Testis (tissue), 5 donors: ENCODE measurements at places on chromosomes 5 and 9.

DNA sequence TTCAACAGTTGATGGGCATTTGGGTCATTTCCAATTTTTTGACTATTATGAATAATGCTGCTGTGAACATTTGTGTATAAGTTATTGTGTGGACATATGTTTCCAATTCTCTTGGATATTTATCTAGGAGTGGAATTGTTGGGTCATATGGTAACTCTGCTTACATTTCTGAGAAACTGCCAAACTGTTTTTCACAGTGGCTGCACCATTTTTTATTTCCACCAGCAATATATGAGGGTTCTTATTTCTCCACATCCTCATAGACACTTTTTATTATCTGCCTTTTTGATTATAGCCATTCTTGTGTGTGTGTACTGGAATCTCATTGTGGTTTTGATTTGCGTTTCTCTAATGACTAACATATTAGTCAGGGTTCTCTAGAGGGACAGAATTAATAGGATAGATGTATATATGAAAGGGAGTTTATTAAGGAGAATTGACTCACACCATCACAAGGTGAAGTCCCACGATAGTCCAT, 14.7 kb upstream of the MED27 start:
- no peak for DNase-seq

DNA sequence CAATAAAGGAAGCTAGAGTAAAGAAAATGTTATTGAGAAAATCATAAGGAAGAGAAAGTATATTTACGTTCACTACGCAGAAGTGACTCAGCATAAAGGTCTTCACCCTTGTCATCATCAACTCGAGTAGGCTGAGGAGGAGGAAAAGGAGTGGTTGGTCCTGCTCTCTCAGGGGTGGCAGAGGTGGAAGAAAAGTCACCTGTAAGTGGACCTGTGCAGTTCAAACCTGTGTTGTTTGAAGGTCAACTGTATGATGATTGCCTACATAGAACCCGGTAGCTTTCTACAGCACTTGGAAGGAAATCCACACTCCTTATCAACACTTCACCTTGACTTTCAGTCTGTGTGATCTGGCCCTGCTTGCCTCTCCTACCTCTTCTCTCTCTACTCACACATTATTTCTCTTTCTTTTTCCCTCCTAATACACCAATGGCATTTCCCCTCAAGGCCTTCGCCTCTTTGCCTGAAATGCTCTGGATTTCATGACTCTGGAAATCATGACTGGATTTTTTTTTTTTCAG, 109.3 kb upstream of the CPEB4 start:
- DNase-seq, result no peak

DNA sequence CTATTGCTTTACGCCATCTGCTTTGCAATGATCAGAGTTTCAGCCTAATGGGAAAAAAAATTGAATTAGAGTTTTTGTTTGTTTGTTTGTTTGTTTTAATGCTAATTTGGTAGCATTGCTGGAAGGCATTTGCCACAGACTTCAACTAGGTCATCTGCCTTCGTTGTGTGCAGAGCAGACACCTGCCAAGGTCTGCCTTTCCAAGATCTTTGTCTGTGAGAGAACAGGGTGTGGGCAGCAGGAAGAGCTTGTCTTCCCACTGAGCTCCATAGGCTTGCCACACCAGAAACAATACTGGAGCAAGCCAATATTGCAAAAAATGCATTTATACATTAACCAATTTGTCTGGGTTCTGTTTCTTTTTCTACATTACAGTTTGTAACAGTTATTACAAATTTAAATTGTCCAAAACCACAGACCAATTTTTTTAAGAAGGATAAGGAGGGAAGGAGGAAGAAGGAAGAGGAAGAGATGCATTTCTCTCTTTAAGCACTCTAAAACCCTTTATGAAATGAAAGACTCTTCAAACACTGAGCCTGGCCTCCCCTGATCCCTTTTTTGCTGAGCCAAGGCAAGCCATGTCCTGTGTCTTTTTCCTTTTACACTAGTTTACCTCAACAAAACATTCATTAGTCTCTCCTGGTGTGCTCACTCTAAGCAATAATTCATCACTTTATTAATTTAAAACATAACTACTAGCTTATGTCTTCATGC, 210.5 kb downstream of the SNX18 start:
- no peak for DNase-seq

GRCh38 chr5:133938929-133939328, 29.5 kb downstream of the C5orf15 start:
- DNase-seq, result no peak

- no peak for DNase-seq
Measured at GRCh38 chr9:76354221-76354620, 40.0 kb downstream of the RFK start.

GRCh38 chr5:142215915-142216681, 107.5 kb downstream of the NDFIP1 start:
- DNase-seq, result peak; percentile 52

DNA sequence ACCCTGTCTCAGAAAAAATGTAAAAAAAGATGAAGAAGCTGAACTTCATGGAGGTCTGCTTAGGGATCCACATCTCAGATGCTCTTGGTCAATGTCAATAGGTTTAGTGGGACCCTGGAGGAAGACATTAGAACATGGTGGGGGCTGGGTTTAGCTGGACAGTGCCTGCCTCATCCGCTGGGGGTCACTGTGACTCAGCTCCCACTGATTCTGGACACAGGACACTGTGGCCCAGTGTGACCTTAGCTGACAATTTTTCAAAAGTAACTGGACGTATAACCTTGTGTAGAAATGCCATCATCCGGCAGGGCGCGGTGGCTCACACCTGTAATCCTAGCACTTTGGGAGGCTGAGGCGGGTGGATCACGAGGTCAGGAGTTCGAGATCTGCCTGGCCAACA, 7.3 kb upstream of the HNRNPAB start:
- no peak for DNase-seq

GRCh38 chr9:278651-279050, 64.0 kb downstream of the DOCK8 start:
- DNase-seq, result no peak

- no peak for DNase-seq
Measured at GRCh38 chr5:139837711-139838380, 42.2 kb downstream of the PSD2 start.

DNA sequence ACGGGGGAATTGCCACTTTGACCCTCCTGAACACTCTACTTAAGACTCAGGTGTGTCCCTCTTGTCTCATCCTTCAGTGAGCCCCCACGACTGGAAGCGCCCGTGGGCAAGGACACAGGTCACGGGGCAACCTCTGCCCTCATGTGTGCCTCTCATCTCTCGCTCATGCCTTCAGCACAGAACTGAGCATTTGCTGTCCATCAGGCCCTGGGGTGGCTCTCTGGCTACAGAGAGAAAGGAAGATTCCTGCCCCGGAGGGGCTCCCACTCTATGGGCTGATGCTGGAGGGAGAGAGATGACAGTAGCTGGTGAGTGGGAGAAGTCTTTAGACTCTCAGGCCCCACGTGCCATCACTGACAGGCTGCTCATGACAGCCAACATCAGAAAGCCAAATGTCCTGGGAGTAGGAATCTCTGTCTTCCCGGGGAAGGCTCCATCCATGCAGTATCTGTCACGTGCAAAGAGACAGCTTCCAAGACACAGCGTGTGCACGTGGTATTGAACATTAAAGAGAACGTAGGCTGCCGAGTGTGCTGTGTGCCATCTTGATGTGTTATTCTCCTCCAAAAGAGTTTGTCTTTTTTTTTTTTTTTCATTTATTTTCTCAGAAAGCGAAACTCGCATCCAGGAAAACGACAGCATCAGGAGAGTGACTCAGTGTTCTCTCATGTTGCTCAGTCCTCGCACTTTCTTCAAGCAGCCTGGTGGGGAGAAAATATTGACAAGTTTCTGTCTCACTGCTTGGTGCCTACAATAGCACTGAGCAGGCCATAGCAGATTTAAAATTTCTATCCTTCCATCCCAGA, 190.5 kb downstream of the GAS1 start:
- no peak for DNase-seq

GRCh38 chr9:135608294-135608998, 30.9 kb downstream of the GLT6D1 start:
- DNase-seq, result peak; percentile 6

DNA sequence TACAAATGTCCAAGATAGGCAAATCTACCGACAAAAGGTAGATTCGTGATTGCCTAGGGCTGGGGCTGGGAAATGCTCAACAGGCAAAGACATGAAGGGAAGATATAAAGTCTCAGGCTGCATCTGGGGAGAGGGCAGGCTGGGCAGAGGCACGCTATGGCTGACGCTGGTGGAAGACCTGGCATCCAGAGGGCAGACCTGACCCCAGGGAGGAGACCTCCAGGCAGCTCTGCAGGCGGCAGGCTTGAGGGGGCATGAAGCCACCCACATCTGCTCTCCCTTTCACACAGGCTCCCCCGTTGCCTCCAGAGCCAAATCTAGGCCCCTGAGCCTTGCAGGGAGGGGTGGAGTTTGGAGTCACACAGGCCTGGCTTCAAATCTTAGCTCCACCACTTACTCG, 145.5 kb downstream of the PAX5 start:
- DNase-seq, result no peak

GRCh38 chr9:7976856-7977255, 177.3 kb upstream of the DMAC1 start:
- no peak for DNase-seq

GRCh38 chr9:37693260-37693659, 42.5 kb downstream of the FRMPD1 start:
- no peak for DNase-seq
